ENCODE measurements at places on chromosomes 1 and 21.

- peak; percentile 26 for DNase-seq
These were observed 131.6 kb downstream of the RRAGC start for GRCh38 chr1:38727684-38728584.

DNA sequence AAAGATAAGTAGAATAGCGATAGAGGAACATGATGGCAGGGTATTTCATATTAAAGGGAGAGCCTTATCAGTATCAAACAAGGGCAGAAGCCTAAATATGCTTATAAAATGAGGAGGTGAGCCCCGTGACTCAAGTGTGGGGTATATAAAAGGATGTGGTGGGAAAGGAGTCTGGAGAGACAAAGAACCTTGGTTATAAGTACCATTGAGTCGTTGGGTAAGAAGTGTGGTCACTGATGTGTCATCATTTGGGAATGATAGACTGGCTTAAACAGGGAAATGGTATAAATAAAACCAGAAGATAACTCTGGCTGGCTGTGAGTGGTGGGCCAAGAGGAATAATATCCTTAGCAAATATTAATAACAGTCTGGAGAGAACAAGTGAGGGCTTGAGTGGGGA, 10.9 kb upstream of the CD5L start:
- DNase-seq: no peak

DNA sequence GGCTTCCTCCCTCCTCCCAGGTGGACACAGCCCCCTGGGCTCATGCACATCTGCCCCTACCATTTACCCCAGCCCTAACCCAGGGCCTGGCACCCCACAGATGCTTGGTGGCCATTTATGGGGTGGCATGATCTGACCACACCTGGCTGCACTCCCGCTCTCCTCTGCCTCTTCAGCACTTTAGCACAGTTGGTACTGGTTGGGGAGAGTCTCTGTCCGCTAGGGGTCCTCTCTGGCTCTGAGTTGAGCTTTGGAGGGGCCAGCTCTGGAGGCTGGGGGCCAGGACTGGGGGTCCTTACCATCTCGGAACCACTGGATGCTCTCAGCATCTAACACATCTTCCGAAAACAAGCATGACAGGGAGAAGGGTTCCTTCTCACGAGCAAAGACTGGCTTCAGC, 17.4 kb downstream of the MYOM3 start:
- DNase-seq: no peak

- no peak for DNase-seq
These were observed 228.8 kb downstream of the COL11A1 start for GRCh38 chr1:102879439-102879993.

DNA sequence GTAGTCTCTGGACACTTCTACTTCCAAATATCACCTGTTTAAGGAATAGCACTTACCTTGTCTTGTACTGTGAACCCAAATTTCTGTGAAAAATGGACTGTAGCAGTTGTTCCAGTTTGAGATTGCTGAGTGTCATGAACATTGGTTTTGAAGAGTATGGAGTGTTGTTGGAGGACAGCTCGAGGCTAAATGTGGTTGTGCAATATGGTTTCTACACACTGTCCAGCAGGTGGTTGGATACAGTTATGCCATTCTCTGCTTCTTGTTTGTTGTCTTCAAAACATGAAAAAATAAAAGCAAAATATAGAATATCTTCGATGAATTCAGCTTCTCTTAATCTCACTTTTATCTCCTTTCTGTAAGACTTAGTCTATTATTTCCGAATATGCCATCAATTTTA, 67.1 kb downstream of the DDR2 start:
- DNase-seq: no peak

- DNase-seq: no peak
These were observed 1.3 kb downstream of the DYRK3 start for GRCh38 chr1:206636671-206637070.

DNA sequence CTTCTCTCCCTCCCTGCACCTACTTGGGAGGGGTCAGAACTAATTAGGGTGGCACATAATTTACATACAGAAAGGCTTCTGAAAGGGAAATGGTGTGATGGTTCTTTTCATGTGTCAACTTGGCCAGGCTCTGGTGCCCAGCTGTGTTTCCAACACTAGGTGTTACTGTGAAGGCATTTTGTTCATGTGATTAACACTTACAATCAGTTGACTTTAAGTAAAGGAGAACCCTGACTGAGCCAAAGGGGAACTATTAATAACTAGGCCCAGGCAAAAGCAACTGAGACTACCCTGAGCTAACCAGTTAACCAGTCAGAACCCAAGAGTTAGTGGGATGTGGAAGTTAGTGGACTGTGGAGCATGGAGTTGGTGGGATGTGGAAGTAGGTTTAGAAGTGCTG, 114.9 kb downstream of the SEC16B start:
- no peak for DNase-seq

GRCh38 chr1:193568512-193568911, 382.1 kb upstream of the B3GALT2 start:
- DNase-seq: no peak

DNA sequence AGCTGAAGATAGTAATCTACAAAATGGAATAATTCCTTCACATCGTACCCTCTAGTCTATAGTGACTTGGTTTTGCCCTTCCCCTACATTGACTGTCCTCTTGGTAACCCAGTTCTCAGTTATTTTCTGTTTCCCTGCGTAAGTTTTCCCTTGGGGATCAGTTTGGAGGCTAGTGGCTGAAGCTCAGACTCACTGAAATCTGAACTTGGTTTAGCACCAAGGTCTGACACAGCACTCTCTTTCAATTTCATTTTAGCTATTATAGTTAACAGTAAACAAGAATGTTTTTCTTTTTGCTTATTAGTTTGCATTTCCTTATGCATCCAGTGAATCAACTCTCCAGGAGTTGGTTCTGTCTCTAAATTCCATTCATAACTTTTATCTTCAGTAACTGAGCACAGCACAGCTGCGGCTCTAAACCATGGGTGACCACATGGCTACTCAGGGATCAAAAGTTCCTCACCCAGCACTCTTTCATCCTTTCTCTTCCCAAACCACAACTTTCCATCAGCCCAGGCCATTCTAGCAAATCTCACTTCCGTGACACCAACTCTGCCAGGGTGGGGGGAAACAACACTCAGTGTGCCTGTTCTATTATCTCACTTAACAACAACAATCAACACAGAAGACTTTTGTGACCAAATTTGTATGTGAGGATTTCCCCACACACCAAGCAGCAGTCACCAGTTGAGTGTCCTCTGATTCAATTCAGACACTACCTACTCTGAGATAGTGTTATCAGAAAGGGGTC, 17.6 kb upstream of the IFI6 start:
- no peak for DNase-seq

DNA sequence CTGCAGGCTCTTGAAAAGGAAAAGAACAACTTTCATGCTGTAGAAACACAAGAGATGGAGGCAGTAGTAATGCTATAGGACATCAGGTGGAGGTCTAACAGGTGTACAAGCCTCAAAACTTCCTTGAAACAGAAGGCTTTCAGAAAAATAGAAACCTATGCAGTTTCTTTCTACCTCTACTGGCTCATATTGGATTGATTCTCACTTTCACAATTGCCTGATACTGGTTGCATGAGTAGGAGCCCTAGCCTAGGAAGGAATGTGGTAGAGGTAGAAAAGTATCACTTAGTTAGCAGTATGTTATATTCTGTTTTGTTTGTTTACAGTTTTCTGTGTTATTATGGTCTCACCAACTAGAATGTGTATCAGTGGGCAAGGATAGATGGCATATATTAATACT, 175.4 kb upstream of the GORAB start:
- DNase-seq: no peak

DNA sequence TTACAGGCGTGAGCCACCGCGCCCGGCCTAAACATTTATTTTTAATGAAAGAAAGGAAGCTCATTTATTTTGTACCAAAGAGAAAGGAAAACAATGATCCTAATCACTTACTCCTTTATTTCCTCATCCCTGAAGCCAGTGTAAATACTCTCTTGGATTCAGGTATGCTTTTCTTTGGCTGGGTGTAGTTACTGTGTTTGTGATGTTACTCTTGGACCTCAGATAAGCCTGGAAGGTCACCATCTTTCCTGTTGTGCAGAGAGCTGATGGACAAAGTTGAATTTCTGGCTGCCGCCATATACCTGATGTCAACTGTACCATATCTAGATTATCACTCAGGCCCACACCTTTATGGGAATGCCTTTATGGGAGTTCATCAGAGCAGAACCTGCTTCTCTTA, 35.4 kb upstream of the FOXE3 start:
- DNase-seq: no peak

DNA sequence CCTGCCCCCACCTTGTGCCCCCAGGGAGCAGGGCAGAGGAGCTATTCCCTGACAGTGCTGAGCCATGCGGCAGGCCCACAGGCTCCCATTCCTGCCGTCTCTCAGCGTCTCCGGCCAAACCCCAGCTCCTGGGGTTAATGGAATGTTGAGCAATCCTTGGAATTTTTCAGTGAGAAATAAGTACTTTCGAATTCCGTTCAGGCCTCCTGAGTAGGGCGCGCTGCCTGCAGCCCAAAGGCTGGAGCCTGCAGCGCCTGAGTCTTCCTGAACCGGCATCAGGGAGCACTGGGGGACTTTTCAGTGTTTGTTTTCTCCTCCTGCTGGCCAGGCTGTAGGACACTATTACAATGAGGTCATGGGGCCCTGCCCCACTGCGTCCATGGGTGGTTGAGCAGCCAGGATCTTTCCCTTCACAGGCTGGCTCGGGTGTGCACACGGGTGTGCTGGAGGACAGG, 33.3 kb upstream of the CSF1 start:
- no peak for DNase-seq

GRCh38 chr1:3292051-3292722, 162.3 kb upstream of the ARHGEF16 start:
- no peak for DNase-seq

- DNase-seq: no peak
These were observed 51.0 kb downstream of the XCL1 start for GRCh38 chr1:168627370-168627769.

- DNase-seq: no peak
These were observed 148.6 kb upstream of the ETV3 start for GRCh38 chr1:157286646-157287420.

DNA sequence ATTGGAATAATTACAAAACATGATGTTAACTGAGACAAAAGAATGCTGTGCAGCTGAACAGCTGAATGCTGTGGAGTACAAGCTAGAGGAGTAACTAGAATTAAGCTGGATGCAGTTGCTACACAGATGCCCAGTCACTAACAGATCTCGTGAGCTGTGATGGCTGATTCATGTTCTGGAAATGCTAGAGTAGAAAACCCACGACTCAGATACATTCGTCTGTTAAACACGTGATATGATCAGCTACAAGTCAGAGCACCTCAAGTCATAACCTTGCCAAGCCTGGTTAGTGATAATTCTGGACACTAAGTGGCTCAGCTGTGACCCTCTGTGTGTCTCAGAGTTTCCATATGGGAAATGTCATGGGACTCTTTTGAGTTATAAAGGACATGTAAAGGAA, 89.7 kb upstream of the ESRRG start:
- DNase-seq: peak; percentile 16

GRCh38 chr1:103243481-103243880, 135.2 kb upstream of the COL11A1 start:
- DNase-seq: no peak

GRCh38 chr1:68046885-68047658, 3.4 kb downstream of the DIRAS3 start:
- no peak for DNase-seq

GRCh38 chr1:24909388-24909898, 20.6 kb downstream of the RUNX3 start:
- peak; percentile 52 for DNase-seq

- no peak for DNase-seq
These were observed 1.1 kb downstream of the TRIM58 start for GRCh38 chr1:247857985-247858619.

GRCh38 chr1:111879081-111879480, 110.4 kb downstream of the KCND3 start:
- DNase-seq: no peak

DNA sequence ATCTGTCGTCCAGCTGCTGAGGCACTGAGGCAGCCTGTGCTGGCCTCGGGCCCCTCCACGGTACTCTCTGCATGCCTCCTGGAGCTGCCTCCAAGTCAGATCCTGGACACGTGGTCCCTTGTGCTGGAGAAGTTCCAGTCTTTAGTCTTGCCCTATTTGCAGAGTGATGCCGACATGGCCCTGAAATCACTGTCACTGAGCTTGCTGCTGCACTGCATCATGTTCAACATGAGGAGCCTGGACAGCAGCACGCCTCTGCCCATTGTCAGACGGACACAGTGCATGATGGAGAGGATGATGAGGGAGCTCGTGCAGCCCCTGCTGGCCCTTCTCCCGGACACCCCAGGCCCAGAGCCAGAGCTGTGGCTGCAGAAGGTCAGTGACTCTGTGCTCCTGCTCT, 10.0 kb downstream of the URB2 start:
- no peak for DNase-seq

DNA sequence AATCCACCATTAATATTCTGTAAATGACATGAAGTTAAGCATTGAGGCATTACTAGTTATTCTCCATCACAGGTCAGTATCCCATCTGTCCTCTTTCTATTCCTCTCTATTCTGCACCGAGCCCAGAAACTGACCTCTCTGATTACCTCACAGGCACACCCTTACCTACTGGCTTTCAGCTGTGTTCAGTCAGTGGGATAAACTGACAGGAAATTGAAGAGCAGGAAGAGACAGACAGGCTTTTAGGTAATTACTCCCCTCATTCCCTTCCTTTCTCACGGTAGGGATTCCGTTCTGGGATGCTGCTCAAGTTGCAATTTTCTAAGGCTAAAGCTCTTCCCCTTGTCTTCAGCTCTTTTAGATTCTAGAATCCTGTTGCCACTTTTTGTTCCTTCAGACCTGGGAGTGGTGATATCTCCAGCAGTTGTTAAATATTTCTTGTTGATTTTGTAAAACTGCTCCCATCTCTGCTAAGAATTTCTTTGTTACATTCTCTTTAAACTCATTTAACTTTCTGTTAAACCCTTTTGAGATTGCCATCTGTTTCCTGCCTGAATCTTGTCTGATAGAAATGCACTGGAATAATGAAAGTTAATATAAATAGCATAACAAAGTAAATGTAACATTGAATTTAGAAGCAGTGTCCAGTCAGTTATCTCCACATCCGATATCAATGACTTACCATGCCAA, 1063.4 kb downstream of the PLA2G4A start:
- DNase-seq: no peak

GRCh38 chr1:161198897-161199431, at the start of gene ADAMTS4:
Gene ADAMTS4, minus strand, starts transcription at chr1:161199054. Its CDS starts 427 bp downstream, at chr1:161198627.
- peak; percentile 39 for DNase-seq

DNA sequence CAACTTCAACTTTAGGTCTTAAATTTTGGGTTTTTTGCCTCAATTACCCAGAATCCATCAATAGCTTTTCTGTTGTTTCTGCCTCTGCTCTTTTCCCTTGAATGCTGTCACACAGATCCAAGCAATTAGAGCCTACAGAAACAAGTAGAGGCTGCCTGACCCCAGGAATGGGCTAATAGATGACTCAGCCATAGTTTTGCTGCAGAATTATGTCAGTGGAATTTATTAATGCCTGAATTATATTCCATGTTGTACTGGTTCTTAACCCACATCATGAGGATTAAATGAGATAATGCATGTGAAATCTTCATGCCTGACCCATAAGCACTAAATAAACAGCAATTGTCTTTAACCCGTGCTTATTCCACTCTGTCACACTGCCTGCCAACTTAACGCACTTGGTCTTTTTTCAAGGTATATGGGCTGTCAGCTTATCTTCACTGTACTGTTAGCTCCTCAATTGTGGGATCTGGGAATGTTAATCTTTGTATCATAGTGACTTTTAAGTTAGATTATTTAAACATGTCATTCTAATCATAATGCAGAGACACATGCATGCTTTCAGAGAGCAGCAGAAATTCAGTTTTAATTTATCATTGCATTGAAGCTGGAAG, 213.3 kb downstream of the ROR1 start:
- no peak for DNase-seq
